Activated naive CD4-positive, alpha-beta T cell treated with anti-CD3 and anti-CD28 coated beads, Interleukin-2, amount 10 ng/mL, durations not matched to agents 7 days and 5 days (primary cell): ENCODE measurements at places on chromosomes 12 and 14.

DNA sequence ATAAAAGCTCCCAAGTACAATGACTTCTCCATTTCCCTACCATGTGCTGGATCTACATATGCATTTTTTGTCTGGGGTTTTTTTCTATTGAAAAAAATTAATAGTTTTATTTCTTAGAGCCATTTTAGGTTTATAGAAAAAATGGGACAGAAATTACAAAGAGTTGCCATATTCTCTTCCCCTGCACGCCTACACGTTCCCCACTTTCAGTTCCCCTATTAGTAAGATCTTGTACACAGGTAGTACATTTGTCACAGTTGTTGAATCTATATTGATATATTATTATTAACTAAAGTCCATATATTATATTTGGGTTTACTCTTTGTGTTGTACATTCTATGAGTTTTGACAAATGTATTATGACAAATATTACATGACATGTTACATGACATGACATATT, 35.7 kb downstream of the SIX6 start:
- no peak for DNase-seq

DNA sequence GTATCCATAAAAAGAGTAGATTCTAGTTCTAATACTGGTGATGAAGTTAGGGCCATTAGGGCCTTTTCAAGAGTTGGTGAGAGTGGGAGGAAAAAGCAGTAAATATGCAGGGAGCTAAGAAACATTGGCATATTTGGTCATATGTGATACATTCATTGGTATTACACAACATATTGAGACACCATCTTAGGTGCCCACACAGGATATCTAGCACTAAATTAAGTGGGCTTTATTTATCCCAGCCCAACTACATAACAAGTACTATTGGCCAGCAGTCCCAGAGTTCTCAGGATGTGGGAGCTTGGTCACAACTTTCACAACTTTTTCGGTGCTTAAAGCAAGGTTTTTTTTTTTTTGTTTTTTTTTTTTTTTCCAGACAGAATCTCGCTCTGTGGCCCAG, 2.0 kb upstream of the ING4 start:
- no peak for DNase-seq

DNA sequence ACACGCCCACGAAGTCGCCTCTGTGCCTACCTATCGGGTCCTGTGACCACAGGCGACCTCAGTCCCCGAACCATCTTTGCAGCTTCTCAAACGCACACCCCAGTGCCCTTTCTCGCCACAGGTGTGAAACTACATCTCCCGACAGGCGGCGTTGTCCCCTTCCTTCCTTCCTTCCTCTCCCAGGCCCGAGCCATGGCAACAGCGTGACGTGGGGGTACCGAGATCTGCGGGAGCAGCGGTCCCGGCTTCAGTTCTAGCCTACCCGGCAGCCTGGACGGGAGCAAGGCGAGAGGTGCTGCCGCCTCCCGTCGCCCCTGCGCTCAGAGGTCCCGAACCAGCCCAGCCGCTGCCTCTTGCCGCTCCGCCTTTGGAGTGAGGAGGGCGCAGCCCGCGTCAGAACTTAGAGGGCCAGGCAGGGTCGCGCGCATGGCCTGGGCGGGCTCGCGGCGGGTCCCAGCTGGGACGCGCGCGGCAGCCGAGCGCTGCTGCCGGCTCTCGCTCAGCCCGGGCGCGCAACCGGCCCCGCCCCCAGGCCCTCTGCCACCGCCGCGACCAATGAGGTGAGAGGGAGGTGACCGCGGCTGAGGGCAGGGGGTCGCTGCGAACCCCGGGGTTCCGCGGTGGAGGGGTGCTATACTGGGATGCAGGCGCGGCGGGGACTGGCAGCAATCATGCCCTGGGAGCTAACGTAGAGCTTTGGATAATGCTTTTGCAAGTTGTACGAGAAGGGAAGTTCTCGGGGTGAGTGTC, at the start of gene COQ10A:
Gene COQ10A (plus strand): TSS at position 250 of the 750 bp plus-strand sequence. CDS start 177 bp downstream, at position 427.
- peak; percentile 94 for DNase-seq

GRCh38 chr12:2683283-2684025, 111.3 kb upstream of the FKBP4 start:
- DNase-seq = no peak
